ENCODE measurements at places on chromosomes 13 and 19.

- no peak for DNase-seq
Observed at GRCh38 chr19:5444431-5444830, 10.8 kb upstream of the ZNRF4 start.

- no peak for DNase-seq
Observed at GRCh38 chr19:45234089-45234869, 10.9 kb downstream of the EXOC3L2 start.

DNA sequence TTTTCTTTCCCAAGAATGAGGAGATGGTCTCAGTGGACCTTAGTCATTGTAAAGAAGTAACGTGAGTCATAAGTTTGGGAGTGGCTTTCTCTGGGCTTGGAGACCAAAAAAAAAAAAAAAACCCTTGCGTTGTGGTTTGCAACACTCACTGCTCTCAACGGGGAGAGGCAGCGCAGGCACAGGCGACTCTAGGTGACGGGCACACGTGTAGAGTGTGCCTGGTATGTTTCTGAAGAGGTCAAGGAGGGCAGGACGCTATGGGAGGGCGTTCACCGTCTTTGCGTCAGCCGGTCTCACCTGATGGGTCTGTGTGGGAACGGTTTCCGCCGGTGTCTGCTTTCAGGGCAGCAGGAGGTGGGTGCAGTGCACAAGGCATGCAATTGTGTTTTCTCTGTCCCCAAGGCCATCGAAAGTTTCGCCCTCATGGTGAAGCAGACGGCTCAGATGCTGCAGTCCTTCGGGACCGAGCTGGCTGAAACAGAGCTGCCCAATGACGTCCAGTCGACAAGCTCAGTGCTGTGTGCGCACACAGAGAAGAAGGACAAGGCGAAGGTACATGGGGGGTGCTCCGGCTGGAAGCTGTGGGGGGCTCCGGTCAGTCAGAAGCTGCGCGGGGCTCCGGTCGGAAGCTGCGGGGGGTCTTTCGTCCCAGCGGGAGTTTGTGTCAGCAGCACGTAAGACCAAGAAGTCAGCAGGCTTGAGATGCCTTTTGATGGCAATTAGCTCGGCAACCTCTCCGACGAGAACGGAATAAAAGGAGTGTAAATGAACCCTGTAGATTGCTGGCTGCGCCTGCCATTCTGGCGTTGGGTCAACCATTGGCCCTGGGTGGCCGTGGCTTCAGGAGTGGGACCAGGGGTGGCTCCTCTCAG lies 40.8 kb upstream of the F7 start:
- DNase-seq, result no peak

DNA sequence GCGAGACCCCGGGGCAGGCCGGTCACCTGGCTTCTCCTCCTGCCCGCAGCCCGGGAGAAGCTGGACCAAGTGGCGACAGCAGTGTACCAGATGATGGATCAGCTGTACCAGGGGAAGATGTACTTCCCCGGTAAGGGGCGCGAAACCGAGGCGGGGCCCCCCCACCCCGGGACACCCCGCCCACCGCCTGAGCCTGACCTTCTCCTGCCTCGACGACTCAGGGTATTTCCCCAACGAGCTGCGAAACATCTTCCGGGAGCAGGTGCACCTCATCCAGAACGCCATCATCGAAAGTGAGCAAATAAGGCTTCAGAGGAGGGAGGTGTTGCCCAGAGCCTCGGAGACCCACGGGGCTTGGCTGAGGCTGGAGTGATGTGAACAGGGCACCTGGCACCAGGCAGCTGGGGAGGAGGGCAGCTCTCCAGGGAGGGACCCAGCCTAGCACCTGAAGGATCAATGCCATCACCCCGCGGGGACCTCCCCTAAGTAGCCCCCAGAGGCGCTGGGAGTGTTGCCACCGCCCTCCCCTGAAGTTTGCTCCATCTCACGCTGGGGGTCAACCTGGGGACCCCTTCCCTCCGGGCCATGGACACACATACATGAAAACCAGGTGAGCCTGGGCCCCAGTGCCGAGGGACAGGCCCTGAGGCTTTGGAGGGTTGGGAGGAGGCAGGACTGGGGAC lies 629 bp downstream of the IZUMO4 start:
- no peak for DNase-seq

GRCh38 chr19:45827459-45828093 lies 12.5 kb upstream of the RSPH6A start:
- DNase-seq, result no peak

DNA sequence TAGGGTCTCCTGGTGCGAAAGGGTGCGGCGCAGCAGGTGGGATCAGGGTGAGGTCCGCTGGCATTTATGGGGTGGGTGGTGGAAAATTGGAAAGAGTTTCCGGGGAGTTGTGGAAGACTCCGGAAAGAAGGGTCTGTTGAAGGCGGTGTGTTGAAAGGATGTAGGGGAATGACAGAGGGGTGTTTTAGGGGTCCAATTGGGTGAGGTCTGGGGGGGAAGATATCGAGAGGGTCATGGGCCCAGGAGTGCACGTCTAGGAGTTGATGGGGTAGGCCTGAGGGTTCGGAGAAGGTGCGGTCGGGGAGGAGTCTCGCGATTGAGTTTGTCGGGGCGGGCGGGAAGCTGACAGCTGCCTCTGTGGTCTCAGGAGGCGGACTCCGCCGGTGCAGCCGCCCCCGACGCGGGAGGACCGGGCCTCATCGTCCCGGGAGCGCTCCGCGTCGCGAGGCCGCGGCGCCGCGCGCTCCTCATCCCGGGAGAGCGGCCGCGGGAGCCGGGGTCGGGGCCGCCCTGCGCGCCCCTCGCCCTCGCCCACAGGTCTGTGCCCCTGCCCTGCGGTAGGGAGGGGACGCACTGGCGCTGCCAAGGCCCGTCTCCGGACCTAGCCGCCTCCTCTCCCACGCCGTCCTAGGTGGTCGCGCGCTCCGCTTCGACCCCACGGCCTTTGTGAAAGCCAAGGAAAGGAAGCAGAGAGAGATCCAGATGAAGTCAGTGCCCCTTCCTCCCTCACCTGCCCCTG lies 7.0 kb downstream of the PGLYRP1 start:
- DNase-seq, result no peak
